CD4-positive, alpha-beta T cell treated with Interleukin-15 for 4 hours (primary cell): ENCODE measurements at places on chromosomes 7 and 10.

DNA sequence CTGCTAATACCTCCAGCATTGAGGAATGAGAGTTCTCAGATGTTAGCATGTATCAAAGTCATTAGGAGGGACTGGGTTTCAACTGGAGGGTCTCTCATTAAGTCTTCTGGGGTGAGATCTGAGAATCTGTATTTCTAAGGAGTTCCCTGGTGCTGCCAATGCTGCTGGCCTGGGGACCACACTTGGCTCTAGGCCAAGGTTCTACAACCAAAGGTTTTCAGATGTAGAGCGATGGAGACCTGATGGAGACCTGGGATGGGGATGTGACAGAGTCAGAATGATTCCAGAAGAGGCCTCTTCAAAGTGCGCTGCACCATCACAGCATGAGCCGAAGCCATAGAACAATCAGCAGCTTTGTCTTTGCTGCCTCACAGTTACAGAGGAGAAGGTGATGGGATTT is 27.2 kb downstream of the ST8SIA6 start:
- no peak for DNase-seq

DNA sequence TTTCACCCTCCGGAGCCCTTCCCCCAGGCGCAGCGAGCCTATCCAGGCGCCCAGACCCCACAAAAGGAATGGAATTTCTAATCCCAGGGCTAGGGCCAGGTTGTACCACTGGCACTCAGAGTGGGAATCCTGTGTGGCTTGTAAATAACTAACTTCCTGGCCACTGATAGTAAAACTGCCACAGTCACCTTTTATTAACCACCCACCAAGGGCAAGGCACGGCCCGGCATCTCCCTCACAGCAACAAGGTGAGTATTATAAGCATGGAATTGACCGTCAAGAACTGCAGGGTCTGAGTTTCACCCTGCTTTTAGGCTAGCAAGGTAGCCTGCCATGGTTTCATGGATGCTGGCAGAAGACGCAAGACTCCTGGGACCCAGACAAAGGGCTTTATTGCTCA is 51.1 kb downstream of the SPOCK2 start:
- DNase-seq: no peak

DNA sequence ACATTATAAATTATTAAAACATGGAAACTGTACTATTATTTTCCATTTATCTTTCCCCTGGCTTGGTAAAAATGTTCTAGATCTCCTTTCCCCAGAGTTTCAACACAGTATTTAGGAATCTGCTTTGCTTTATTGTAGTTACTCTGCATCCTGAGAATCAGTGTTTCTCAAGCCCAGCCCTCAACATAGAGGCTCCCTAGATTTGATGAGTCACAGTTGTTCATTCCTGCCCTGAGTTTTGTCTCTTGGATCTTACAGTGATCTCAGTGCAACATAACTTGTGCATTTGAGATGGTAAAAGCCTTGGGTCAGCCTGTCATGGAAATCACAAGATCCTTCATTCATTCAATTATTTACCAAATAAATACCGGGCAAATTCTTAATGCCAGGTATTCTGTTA is 63.0 kb downstream of the VAX1 start:
- DNase-seq: no peak

GRCh38 chr10:32341596-32341995 is 5.4 kb downstream of the EPC1 start:
- no peak for DNase-seq

GRCh38 chr10:31467791-31468535 is 148.9 kb downstream of the ZEB1 start:
- no peak for DNase-seq

GRCh38 chr7:114629762-114630161 is 215.1 kb downstream of the FOXP2 start:
- DNase-seq: no peak

DNA sequence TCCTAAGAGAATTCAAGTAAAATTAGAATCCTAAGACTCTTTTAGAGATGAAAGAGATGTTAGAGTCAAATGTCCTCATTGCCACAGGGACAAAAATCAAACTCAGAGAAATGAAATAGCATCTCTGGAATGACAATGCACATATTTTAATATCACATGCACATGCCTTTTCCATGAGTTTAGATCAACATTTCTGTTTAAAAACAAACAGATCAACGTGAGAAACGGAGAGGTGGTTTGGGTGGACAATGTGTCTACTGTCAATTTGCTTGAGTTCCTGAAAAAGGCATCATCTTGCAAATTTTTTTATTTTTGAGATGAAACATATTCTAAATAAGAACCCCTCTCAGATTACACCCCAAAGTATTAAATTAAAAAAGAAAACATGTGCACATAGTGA is 130.0 kb downstream of the CHRM2 start:
- no peak for DNase-seq

DNA sequence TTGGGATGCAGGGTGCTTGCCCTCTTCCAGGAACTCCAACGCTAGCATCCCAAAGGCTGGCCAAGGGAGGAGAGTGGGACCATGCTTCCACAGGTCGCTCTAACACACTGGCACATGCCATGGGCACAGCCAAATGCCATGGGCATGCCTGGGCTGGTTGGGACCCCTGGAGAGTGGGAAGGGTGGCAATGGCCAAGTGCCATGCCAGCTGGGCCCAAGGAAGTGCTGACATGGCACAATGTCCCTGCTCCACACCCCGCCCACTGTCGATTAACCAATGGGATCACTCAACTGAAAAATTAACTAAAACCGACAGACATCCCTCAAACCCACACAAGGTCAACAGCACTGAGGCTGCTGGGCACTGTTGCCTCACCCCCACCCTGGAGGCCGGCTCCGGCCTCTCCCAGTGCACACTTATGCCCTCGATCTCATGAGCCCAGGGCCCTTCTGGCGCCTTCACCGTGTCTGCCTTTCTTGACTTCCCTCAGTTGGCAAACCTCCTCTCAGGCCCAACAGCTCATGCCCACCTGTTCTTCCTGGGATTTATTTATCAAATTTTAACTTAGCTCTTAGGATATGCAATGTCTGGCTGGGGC is 83.4 kb downstream of the GOLGA7B start:
- no peak for DNase-seq
